ENCODE measurements at places on chromosomes 1 and 21. TPM values are rescaled to one million over a fixed set of nuclear protein-coding genes. Genes with fewer than 3 reads are reported as not detected.

RIIAD1 gene
- total RNA-seq: not detected

COL16A1 gene
- total RNA-seq: 140 TPM

CACYBP gene
- total RNA-seq: 203 TPM

WNT9A gene
- total RNA-seq: 0.08 TPM

EFCAB7 gene
- 3.2 TPM for total RNA-seq

OR10Z1 gene
- not detected for total RNA-seq

PALMD gene
- total RNA-seq: 5.4 TPM

SEC16B gene
- 0.72 TPM for total RNA-seq

TMEM51 gene
- 18.3 TPM for total RNA-seq

OR2G6 gene
- total RNA-seq: not detected

TEDDM1 gene
- not detected for total RNA-seq

BNIPL gene
- 7.6 TPM for total RNA-seq

FNDC10 gene
- total RNA-seq: 4.7 TPM

RBP7 gene
- total RNA-seq: 1.4 TPM

COQ8A gene
- total RNA-seq: 7.6 TPM

PCAT6 gene
- total RNA-seq: not detected

B3GALT5 gene
- not detected for total RNA-seq

SLAMF9 gene
- 2.5 TPM for total RNA-seq

PLA2G2C gene
- not detected for total RNA-seq

LRRC8B gene
- 0.94 TPM for total RNA-seq

MAP3K21 gene
- 7.3 TPM for total RNA-seq

RAB13 gene
- 33.9 TPM for total RNA-seq

FOXD3 gene
- total RNA-seq: not detected

TMEM125 gene
- 3.0 TPM for total RNA-seq

RGS13 gene
- total RNA-seq: not detected

OPRD1 gene
- not detected for total RNA-seq

CORT gene
- total RNA-seq: not detected

SPRR1A gene
- total RNA-seq: not detected

PROX1 gene
- total RNA-seq: 0.16 TPM

TPTE gene
- total RNA-seq: not detected

SLC1A7 gene
- not detected for total RNA-seq

FCGR3A gene
- not detected for total RNA-seq

TMEM79 gene
- 9.1 TPM for total RNA-seq

CBR1 gene
- 377 TPM for total RNA-seq

SPRR2B gene
- not detected for total RNA-seq

VPS26C gene
- total RNA-seq: 35.2 TPM

CLIC6 gene
- total RNA-seq: not detected

FGR gene
- total RNA-seq: not detected

PHGDH gene
- total RNA-seq: 311 TPM

CAMSAP2 gene
- total RNA-seq: 30.1 TPM

SMPDL3B gene
- 1.4 TPM for total RNA-seq

SPATA46 gene
- not detected for total RNA-seq

CCDC185 gene
- total RNA-seq: not detected

RNF223 gene
- total RNA-seq: 0.08 TPM

BCL2L15 gene
- not detected for total RNA-seq

RGS5 gene
- 0.16 TPM for total RNA-seq

GPR37L1 gene
- total RNA-seq: not detected

ZMYND12 gene
- total RNA-seq: 0.70 TPM

IL22RA1 gene
- total RNA-seq: 2.4 TPM

CHODL gene
- total RNA-seq: 0.08 TPM

Data from hair follicular keratinocyte (primary cell).